ENCODE measurements at places on chromosomes 13 and 19.

- no peak for DNase-seq
Observed at GRCh38 chr13:93227878-93228642, 1.5 kb downstream of the GPC6 start.

DNA sequence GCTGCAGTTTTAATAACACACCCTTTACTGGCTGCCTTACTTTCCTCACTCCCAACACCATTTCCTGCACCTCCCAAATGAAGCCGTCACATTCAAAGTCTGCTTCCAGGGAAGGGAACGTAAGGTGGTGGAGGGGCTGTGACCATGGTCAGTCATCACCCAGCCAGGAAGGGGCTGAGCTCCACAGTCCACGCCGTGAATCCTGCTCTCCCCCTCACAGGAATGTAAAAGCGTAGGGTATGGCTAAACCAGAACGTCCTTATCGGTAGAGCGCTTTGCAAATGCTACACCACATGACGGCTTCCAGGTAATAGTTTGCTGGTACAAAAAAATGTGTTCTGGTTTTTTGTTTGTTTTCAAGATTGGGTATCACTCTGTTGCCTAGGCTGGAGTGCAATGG lies 7.0 kb downstream of the NUMBL start:
- no peak for DNase-seq

DNA sequence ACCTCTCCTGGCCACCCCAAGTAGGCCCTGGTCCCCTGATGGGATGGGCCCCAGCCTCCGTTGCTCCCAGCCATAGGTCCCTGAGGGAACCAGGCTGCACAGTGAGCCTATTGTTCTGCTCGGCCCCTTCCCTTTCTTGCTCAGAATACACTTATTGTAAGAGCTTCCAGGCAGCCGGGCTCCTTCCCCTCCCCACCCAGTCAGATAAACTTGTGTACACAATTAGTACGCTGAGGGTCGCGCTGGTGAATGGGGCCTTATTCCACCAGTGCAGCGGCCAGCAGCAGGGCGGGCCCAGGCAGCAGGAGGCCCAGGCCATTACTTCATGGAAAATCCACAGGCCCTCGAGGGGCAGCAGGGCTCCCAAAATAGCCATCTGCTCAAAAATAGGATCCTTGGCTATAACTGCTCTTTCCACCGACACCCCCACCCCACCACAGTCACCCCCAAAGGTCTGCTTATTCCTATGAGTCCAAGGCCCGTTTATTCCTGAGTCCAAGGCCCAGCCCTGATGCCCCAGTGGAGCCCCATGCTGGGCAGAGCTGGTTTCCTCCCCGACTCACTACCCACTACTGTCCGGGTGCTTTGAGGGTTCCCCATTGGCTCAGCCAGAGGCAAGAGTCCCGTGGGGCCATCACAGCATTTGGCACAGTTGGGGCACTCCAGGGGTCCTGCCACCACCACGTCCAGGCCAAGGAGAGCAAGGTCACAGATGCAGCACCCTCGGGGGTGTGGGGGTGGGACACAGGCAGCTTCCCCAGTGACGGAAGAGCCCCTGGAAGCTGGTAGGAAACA lies 22.1 kb downstream of the CAPN12 start:
- no peak for DNase-seq

DNA sequence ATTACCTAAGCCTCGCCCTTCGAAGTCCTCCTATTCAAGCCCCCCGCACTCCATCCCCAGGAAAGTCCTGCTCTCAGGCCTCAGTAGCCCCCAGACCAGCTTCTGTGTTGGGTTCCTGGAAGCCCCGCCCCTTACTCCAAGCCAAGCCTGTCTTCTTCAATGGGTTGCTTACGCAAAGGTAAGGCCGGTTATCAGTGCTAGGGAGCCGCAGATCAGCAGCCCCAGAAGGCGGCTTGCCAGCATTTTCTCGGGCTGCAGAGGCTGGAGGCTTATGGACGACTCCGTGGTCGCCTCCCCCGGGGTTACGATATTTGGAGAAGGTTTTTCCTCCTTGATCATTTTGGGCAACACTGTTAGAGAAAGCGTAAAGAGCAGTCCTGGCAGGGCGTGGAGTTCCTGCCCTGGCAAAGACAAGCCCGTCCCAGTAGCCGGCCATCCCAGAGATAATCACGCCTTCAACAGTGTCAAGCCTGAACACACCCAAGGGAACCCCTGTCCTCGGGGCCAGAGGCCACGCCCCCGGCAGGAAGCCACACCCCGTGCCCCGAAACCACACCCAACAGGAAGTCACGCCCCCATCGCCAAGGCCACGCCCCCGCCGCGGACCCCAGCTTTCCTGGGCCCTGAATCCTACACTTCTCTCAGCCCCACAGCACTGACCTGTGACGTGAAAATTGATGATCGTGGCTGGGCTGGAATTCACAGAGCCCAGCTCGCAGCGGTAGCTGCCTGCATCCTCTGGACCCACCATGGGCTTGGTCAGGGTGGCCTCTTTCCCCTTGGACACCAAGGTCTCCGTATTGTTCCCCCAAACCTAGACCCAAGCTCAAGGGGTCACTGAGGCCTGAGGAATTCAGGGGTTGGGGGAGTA lies 954 bp upstream of the RASIP1 start:
- DNase-seq, result peak; percentile 58

DNA sequence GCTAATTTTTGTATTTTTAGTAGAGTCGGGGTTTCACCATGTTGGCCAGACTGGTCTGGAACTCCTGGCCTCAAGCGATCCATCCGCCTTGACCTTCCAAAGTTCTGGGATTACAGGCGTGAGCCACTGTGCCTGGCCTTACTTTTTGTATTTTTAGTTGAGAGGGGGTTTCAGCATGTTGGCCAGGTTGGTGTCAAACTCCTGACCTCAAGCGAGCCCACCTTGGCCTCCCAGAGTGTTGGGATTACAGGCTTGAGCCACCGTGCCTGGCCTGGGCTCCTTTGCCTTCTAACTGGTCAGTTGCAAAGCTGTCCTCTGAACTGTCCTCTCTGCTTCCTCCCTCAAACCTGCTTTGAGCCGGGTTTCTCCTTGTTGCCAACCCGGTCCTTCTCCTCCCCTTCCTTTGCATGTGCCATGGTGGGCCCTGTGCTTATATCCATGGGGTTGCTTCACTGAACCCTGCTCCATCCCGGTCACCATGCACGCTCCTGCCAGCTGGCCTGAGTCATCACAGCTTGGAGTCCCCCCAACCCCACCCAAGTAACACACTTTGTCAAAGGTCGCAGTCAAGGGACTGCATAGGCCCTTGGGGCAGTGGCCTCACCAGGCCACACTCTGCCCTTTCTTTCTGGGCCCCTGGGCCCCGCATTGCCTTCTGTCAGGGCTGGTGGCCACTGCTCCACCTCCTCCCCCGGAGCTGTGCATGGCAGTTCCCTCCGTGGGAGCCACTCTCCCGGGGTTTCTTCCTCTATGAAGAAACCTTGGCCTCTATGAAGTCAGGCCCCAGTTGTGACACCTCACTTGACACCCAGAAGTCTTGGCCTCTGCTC lies 21.2 kb downstream of the WTIP start:
- no peak for DNase-seq

DNA sequence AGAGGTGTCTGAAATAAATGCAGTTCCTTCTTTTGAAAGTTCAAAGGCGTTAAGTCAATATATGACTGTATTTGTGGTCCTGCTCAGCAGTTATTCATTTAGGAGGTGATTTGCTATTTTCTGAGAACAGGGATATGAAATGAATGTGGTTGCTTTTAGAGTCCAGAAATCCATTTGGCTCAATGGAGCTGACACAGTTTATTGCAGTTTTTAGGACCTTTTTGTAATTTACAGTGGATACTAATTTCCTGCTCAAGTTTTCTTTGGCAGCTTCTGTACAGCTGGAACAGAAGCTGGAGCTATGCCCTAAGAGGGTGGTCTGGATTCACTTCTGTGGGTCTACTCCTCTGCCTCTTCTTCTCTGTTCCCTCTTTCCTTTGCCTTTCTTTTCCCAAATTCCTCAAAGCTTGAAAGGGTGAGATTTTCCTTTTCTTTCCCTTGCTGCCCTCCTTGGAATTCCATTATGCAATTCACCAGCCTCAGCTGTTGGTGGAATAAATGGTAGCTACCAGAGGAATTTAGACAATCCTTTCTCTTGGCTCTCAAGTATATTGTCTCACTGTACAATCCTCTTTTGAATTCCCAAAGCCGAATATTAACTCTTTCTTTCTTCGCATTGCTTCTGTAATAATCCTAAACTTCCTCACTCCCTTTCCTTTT lies 39.9 kb downstream of the ITGBL1 start:
- no peak for DNase-seq

GRCh38 chr13:113834496-113835200 lies 29.2 kb downstream of the GAS6 start:
- no peak for DNase-seq

- DNase-seq, result no peak
Observed at GRCh38 chr13:50174630-50175029, 159.4 kb downstream of the KCNRG start.

GRCh38 chr19:17385878-17386611 lies 8.0 kb downstream of the CCDC194 start:
- peak; percentile 76 for DNase-seq

Data from stimulated activated CD4-positive, alpha-beta T cell treated with anti-CD3 and anti-CD28 coated beads, Interleukin-2, amount 100 ng/mL, for 24 hours (primary cell).